ENCODE measurements at places on chromosomes 2 and 18.

GRCh38 chr2:216770050-216770449 lies 74.7 kb upstream of the IGFBP5 start:
- DNase-seq: no peak

GRCh38 chr2:53903011-53903410 lies 43.2 kb upstream of the GPR75 start:
- no peak for DNase-seq

DNA sequence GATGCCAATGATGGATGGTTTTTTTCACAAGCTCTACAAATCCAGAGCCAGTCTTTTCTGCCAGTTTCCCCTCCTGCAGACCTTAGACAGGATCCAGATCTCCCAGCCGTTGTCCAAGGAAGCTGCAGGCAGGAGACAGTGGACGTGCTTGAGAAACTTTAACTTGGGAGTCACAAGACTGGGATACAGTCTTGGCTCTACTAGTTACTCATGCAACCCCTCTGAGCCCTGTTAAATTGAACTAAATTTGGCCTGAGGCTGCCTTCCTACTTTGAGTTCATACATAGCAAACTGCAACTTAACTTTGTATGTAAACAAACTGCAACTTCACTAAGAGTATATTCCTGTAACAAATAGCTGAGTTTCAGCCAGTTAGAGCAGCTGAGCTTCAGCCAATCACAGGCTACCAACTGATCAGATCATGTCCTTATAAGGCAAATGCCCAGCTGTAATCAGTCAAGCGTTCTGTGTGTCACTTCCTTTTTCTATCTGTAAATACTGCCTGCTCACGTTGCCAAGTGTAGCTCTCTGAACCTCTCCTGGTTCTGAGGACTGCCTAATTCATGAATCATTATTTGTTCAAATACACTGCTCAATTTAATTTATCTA lies 140.9 kb downstream of the CAPN13 start:
- DNase-seq: no peak

DNA sequence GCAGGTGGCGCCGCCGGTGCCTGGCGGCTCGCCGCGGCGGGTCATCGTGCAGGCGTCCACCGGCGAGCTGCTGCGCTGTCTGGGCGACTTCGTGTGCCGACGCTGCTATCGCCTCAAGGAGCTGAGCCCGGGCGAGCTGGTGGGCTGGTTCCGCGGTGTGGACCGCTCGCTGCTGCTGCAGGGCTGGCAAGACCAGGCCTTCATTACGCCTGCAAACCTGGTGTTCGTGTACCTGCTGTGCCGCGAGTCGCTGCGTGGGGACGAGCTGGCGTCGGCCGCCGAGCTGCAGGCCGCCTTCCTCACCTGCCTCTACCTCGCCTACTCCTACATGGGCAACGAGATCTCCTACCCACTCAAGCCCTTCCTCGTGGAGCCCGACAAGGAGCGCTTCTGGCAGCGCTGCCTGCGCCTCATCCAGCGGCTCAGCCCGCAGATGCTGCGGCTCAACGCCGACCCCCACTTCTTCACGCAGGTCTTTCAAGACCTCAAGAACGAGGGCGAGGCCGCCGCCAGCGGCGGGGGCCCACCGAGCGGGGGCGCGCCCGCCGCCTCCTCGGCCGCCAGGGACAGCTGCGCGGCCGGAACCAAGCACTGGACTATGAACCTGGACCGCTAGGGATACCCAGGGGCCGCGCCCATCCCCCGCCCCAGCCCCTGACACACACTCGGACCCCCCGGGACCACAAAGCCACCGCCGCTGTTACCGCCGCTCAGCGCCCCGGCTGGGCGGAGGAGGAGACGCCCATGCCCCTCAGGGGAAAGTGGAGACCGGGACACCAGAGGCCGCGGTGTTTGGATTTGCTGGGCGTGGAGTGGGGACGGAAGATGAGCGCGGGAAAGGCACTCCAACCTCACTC lies 1.1 kb downstream of the CDK5R2 start:
- DNase-seq: no peak

GRCh38 chr2:80887841-80888378 lies 583.4 kb upstream of the LRRTM1 start:
- no peak for DNase-seq

- DNase-seq: no peak
Observed at GRCh38 chr2:217937446-217937845, 65.3 kb downstream of the TNS1 start.

DNA sequence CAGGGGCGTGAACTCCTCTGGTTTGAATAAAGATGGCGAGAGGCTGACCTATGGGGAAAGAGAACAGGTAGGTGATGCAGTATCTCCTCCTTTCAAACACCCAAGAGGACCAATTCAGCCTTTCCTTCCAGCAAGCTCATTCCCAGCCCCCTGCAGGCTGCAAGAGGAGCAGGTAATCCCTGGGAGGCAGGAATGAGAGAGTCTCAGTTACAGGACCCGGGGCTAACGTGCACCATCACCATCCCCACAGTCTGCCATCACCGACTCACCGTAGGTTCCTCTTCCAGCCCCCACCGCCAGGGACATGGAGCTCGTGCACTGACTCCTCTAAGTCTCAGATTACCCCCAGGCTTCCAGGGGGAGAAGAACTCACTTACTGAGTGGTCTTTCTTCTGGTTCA lies 26.7 kb downstream of the XDH start:
- DNase-seq: no peak

GRCh38 chr2:156553714-156554442 lies 117.7 kb downstream of the GPD2 start:
- DNase-seq: no peak

DNA sequence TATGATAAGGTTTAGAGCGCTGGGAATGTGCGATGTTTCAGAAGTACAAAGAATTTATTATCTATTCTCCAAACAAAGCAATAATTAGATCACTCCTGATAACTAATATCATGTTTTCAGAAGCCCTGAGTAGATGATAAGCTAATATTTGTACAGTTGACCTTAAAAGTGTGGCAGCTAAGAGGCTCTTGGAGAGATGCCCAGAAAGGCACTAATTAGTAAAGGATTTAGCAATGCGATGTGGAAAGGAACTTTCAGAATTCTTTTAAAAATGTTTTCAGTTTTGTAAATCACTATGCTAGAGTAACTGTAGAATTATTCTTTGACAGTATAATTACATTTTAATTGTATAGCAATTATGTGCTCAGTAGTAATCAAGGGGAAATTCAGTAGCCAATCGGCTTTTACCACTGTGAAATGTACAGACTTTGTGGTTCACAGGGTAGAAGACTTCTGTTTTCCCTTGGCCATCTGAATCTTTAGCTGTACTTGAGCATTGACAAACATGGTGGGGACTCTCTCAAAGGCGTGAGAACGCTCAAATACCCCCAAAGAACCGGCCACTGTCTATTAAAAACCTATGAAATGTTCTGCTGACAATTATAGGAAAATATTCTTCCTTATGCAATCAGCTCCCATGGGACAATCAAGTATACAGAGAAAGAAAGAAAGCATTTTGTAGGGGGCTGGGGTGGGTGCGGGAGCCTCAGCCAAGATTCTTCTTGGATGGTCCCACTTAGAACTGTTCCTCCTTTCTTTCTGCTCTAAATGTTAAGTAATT lies 262.8 kb upstream of the AGAP1 start:
- no peak for DNase-seq

DNA sequence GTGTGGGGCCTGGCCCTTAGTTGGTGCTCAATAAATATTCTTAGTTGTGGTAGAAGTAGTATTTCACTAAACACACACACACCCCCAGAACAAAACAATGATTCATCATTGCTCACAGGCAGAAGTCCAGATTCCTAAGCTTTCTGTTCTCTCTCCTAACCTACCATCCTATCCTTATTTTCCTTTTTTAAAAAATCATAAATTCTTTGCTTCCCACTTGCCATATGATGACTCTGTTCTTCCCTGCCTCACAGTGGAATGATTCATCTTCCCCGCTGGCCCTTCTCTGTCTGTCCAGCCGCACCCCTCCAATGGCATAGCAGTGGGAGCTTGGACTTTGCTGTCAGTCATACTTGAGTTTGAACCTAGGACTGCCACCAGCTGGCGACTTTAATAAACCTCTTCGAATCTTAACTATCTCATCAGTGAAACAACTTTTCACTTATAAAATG lies 5.2 kb downstream of the EML6 start:
- DNase-seq: no peak

DNA sequence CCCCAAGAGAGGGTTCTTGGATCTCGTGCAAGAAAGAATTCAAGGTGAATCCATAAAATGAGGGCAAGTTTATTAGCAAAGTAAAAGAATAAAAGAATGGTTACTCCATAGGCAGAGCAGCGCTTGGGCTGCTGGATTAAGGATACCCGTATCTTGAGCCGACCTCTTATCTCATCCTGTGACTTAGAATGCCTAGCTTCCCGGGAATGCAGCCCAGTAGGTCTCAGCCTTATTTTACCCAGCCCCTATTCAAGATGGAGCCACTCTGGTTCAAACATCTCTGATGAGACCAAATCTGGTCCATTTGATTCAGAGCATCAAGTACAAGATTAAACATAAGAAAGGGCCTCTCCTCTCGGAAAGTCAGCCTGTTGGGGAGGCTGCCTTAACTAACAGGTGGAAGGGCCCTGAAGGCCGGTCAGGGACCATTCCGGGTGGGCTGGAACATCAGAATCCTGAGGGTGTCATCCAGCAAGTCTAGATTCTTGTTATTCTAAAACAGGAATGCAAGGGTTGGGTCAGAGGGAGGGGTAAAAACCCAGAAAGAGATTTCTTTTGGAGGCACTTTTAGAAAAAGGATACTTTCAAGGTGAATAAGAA lies 5.8 kb downstream of the PSD4 start:
- DNase-seq: no peak

DNA sequence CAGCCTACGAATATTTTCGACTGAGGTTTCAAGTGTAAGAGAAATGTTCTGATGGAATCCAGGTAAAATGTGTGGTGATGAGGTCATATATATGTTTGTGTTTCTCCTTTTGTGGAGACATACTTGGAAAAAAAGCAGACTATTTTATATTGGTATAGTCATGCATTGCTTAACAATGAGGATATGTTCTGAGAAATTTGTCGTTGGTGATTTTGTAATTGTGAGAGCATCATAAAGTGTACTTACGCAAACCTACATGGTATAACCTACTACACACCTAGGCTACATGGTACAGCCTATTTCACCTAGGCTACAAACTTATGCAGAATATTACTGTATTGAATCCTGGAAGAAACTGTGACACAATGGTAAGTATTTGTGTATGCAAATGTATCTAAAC lies 1849.9 kb upstream of the CELF4 start:
- no peak for DNase-seq

DNA sequence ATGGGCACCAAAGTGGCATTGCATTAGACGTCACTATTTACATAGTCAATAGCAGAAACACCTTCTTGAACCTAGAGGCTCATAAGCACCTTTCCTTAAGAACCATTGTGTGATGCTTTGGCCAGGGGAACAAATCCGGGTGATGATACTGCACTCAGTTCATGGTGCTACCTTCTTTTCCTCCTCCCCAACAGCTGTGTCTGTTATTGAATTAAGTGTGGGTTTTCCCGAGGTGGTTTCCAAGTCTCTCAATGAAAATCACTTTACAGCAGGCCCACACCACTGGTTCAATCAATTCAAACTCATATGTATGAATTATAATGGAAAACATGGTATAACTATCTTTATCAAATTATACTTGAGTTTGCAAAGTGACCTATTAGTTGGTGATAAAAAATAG lies 9.3 kb upstream of the EFEMP1 start:
- DNase-seq: no peak

DNA sequence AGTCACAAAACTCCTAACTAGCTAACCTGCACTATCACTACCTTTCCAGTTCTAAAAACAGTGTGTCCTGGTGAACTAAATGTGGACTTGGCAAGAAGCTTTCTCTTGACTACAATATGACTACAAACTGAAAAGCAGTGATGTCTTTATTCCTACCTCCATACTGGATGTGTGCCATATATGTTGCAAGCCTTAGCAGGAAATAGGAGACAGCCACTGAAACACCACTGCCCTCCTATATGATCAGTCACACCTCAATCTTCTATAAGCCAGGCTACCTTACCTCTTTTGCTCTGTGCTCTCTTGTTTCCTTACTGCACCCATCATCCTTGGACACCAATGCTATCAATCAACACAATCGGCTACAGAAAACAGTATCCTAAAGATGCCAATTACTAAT lies 34.1 kb downstream of the SS18 start:
- DNase-seq: no peak

GRCh38 chr2:225399504-225399903 lies at the start of gene NYAP2:
TSS of gene NYAP2 (plus strand) at chr2:225399710. CDS start at chr2:225408881, 9,171 bp downstream.
- no peak for DNase-seq

DNA sequence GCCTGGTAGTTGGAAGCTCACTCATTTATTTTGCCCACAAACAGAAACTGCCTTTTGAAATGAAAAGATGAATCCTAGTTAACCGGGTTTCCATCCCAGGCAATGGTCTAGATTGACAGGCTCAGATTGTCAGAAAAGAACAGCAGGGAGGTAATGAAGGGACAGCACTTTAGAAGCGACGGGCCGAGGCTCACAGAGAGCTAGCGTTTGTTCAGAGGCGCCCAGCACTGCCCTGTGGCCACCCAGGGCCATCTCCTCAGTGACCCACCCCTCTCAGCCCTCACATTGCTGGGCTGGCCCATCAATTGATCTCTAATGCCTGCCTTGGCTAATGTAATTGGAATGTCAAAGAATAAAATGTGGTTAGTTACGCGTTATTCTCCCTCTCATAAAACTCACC lies 304.8 kb downstream of the CDCA7 start:
- DNase-seq: no peak

DNA sequence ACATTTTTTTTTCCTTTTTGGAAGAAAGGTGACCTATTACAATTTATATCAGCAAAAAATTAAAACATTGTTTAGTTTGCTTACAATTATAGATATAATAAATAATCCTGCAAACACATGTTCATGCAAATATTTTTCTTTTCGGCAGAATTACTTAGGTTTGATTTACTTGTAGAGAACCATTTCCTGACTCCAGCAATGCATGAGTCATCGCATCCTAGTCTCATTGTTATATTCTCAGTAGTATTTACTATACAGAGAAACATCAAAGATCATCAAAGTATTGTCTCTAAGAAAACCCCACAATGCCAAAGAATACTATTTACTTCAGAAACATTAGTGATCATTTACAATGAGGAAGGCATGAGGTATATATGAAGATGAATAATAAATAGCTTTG lies 40.4 kb upstream of the MTIF2 start:
- DNase-seq: no peak

DNA sequence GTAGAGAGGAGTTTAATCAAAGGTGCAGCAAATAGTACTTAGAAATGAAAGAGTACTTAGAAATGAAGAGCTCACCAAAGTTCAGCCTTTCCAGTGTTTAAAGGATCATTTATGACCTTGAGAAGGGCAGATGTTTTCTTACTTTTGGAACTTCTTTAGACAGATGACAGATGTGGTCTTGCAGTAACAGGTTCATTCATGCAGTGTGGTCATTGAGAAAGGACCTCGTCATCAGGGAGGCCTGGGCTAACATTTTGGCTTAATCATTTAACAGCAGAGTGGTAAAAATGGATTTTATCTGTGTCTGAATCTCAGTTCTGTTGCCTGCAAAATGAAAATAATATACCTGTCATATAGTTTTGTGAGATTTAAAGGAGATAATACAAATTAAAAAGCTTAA lies 75.1 kb upstream of the NT5C1B start:
- DNase-seq: no peak

- DNase-seq: no peak
Observed at GRCh38 chr2:224947566-224947965, 94.7 kb downstream of the DOCK10 start.
